AML-193 (cell line): ENCODE measurements at places on chromosomes 3 and 15.

GRCh38 chr15:91941871-91942658 lies 88.6 kb downstream of the SLCO3A1 start:
- no peak for DNase-seq

DNA sequence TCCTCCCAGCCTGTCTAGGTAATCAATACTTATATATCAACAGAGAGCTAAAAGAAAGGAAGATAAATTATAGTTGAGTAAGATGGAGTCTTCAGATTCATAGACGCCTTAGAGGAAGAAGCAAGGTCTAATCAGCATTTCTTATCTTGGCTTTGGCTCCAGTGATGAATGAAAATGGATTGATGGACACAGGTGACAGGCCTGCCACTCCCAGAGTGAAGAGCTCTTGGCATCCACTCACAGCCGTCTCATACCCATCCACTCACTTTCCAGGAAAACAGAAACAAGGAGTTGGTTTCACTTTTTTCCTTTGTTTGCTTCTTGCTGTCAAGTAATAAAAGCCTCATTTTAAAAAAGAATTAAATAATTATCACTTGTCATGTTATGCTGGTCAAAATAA lies 168.2 kb downstream of the MFSD1 start:
- DNase-seq = no peak

DNA sequence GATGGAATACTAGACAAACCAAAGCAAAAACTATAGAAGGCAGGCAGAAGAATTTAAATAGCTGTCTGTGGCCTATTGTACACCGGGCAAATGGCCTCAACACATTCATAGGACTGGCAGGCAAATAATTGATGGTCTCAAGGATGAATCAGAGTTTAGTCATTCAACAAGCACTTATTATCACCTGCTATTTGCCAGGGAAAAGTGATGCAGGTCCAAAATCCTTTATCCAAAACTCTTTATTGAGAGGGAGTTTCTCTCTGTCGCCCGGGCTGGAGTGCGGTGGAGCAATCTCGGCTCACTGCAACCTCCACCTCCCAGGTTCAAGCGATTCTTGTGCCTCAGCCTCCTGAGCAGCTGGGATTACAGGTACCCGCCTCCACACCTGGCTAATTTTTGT lies 2.3 kb downstream of the EIF2AK4 start:
- no peak for DNase-seq

GRCh38 chr15:43441316-43441715 lies 51.6 kb downstream of the TP53BP1 start:
- peak; percentile 37 for DNase-seq

- no peak for DNase-seq
Measured at GRCh38 chr3:195883801-195884200, 24.6 kb downstream of the TNK2 start.

- DNase-seq = peak; percentile 16
Measured at GRCh38 chr3:173371848-173372487, 25.6 kb upstream of the NLGN1 start.

DNA sequence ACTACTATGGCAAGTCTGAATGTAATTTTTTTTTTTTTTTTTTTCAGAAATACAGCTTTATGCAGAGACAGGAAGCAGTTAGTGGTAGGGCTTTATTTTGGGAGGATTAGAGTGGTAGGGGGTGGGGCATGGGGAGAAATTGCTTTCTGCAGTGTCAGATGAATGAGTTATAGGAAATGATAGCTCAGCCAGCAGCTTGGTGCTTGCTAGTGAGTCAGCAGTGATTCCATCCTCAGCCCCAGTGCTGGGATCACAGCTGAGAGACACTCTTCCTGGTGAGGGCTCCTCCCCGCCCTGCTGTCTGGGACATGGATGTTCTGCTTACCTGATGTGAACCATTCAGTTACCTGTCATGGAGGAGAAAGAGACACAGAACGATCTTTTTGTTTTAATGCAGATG lies 39.6 kb downstream of the SEMA6D start:
- DNase-seq = no peak

DNA sequence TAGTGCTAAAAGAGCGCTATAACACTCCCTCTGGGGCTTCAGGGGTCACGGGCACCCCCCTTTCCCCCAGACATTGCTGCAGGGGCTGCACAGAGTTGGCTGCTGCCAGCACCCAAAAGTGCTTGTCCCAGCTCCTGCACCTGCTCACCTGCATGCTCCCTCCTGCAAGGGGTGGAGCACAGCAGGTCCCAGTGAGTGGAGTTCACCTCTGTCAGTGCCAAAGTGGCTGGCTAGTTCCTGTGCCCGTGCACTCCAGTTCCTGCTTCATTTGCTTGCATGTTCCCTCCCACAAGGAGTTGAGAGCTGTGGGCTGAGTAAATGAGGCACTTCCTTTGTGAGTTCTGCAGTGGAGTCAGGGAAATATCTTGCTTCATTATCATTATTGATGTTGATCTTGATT lies 476.9 kb downstream of the SQOR start:
- DNase-seq = no peak

- DNase-seq = no peak
Measured at GRCh38 chr3:157130467-157131251, 29.3 kb downstream of the CCNL1 start.

GRCh38 chr3:105979961-105980360 lies 111.1 kb upstream of the CBLB start:
- DNase-seq = no peak

- peak; percentile 66 for DNase-seq
Measured at GRCh38 chr3:57951066-57951882, 56.9 kb upstream of the FLNB start.

- no peak for DNase-seq
Measured at GRCh38 chr3:9117220-9117619, 132.2 kb downstream of the SRGAP3 start.

- DNase-seq = no peak
Measured at GRCh38 chr3:130915567-130916292, 21.8 kb downstream of the ATP2C1 start.

DNA sequence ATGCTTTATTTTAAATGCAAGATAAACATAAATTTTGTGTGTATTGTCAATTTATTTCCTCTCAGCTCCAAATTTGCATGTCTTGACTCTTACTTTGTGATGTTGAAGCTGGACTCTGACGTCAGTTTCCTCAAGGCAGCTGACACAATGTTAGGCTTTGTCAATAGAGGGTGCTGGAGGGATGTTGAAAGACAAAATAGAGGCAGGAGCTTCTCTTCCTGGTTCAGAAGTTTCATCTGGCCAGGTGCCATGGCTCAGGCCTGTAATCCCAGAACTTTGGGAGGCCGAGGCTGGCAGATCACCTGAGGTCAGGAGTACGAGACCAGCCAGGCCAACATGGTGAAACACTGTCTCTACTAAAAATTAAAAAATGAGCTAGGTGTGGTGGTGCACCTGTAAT lies 408.6 kb downstream of the GBE1 start:
- peak; percentile 14 for DNase-seq

- no peak for DNase-seq
Measured at GRCh38 chr3:133563186-133563591, 10.3 kb upstream of the CDV3 start.

- no peak for DNase-seq
Measured at GRCh38 chr3:89042236-89042835, 65.1 kb upstream of the EPHA3 start.

DNA sequence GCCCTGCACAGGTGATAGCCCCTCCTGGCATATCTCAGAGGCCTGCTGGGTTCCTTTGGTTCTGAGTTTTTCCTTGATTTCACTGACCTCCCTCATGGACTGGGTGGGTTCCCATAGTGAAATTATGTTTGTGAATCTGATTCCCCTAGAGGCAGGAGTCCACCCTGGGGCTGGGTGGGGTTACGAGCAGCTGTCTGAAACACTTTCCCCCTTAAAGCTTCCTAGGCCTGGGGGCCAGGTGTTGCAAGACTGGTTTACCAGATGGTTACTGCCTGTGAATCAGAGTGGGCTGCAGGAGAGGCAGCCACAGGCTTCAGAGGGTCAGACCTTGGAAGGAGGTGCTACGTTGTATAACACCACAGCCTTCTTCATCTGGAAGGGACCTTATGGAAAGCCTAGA lies 34.3 kb downstream of the IL20RB start:
- DNase-seq = no peak

DNA sequence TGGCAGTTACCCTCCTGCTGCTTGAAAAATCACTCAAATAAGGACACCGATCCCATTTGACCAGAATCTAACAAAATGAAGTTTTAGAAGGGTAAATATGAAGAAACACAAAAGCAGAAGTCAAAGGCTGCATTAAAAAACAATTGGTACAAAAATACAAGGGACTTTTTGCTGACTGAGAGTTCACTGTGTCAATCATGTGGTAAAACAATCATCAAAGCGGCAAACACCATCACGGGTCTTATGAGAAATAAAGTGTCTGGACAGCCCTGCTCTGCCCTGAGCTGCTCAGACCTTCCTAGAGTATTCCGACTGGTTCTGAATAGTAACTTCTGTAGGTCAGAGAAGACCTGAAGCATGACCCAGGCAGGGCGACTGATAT lies 137.2 kb upstream of the RAD18 start:
- no peak for DNase-seq

DNA sequence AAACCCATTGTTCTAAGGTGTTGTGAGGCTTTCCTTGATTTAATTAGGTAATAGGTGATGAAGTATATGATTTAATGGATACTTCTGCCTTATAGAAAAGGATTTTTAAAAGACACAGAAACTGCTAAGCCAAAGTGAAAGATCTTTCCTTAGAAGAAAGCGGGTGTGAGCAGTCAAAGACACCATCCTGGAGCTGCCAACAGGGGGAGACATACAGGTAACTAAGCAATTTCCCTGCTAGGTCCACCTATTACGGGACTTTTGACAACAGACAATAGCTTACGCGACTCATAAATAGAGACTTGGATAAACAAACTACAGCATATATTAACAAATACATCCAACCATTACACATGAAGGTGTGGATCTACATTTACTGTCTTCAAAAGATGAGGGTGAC lies 669.5 kb downstream of the SQOR start:
- peak; percentile 3 for DNase-seq
